ENCODE measurements at places on chromosomes 2 and 18.

GRCh38 chr2:160338901-160339685 lies 139.0 kb upstream of the ITGB6 start:
- no peak for DNase-seq

GRCh38 chr18:596288-596881 lies 403 bp upstream of the CLUL1 start:
- DNase-seq = peak; percentile 85

- no peak for DNase-seq
Observed at GRCh38 chr2:122023059-122023864, 267.8 kb downstream of the TSN start.

DNA sequence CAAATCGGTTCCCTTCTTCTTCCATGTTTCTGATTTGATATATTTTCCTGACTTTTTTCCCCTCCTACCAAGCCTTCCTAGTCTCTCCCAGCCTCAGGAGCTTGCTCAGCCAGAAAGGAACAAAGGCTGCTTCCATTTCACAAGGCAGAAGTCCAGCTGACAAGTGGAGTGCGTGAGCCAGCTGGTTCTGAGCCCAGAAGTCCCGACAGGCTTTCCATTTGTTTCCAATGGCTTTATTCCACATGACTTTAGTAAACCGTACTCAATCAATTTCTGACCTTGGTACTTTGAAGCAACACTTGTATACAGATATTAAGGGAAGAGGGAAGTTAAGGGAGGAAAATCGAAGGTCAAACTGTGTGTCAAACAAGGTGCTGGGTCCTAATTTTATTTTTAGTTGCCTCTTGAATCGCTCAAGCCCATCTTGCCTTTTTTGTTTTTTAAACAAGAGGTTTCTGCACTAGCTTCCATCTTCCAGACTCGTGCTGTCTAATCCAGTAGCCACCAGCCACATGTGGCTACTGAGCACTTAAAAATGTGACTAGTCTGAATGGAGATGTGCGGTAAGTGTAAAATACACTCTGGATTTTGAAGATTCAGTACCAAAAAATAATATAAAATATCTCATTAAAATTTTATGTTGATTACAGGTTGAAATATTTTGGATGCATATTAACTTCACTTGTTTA lies 36.2 kb downstream of the WIPF1 start:
- peak; percentile 28 for DNase-seq

- no peak for DNase-seq
Observed at GRCh38 chr2:208657468-208657867, 250.9 kb downstream of the PTH2R start.

DNA sequence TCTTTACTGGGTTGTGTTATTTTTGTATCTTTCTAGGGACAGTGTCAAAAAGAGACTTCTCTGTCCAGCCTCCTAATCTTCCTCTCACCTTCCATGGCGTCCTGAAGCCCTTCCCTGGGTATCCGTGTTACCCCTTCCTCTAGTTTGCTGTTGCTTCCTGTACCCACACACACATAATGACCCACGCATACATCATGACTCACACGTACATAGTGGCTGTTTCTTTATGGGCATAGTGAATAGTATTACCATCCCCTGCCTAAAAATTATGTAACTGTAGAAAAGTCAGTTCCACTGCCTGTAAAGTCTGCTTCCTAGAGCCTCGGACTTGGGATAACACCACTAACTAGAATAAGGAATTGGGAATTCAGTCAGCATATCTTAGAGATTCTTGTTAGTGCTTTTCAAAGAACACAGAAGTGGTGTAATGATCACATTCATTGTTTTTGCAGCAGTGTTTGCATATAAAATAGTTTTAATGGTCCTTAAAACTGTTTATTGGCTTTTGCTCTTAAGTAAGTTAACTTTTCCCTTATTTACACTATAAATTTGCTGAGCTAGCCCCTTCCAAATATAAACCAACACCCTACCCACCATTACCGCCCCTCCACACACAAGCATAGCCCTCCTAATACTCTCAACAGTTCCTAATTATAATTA lies 308.4 kb upstream of the RAB12 start:
- no peak for DNase-seq

GRCh38 chr2:86492048-86492453 lies 50.9 kb downstream of the KDM3A start:
- no peak for DNase-seq

GRCh38 chr18:61699397-61700110 lies 193.3 kb downstream of the RNF152 start:
- no peak for DNase-seq
